Fibroblast of pulmonary artery (primary cell): ENCODE measurements at places on chromosomes 6 and 20.

DNA sequence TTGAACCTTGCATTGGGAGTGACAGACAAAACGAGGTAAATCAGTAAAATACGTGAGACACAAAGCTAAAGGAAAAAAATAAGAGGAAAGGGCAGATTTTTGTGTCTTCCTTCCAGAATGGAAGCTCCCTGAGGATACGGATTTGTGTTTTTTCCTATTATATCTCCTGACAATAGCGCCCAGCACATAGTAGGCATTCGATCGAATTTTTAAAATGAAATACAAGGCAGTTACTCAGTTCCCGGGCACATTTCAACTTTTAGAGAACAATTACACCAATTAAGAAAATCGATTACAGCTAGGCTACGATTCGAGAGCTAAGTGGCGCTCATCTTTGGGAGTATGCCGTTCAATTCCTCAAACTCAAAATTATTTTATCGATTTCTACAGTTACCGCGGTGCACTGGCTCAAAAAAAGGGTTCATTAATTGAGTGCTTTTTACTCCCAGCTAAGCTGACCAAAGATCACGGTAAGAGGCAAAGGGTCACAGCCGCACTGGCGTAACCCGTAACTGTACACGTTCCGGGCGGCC is 443 bp downstream of the RMND1 start:
- DNase-seq: no peak

DNA sequence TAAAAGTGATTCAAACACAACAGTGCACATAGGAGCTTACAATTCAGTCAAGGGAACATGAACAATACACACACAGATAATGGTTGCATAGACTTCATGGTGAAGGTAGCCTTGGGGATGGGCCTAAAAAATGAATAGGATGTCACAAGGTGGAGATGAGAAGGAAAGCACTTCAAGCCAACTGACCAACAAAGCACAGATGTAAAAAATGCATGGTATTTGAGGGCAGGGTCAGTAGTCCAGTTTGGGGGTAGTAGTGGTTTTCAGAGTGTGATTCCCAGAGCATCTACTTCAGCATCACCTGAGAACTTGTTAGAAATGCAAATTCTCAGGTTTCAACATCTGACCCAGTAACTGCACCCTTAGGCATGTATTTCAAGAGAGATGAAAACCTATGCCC is 88.9 kb downstream of the PERP start:
- no peak for DNase-seq

- DNase-seq: no peak
Observed at GRCh38 chr6:169573883-169574282, 127.9 kb downstream of the WDR27 start.

DNA sequence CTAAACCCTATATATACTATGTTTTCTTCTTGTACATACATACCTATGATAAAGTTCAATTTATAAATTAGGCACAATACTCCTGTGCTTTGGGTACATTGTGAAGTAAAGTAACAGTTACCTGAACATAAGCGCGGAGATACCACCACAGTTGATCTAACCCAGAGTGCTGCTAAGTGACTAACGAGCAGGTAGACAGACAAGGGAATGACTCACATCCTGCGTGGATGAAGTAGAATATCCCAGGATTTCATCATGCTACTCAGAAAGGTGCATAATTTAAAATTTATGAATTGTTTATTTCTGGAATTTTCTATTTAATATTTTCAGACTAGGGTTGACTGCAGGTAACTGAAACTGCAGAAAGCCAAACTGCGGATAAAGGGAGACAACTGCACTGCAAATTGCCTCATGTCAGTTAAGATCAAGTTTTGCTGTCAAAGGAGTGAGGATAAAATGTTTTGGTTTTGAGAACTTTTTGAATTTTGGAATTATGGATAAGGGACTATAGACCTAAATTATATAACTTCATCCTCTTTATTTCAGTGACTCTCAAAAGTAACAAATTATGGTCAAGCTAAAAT is 14.4 kb downstream of the MKKS start:
- peak; percentile 19 for DNase-seq

DNA sequence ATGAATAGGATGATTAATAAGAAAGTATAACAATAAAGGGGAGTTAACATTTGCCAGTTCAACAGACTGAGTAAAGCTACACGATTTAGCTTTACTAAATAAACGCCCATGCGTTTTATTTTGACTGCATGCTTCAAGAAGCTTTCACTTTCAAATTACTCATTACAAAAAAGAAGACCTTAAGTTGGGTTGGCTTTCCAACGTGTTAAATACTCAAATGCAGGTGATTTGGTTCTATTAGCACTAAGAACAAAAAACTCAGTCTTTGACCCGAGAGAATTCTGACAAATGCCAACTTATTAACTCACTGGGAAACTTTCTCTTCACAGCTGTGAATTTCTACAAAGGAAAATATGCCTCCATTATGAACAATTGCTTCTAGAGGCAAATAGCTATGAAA is 24.8 kb downstream of the RNF146 start:
- no peak for DNase-seq

GRCh38 chr6:25404693-25405169 is 125.6 kb downstream of the CARMIL1 start:
- no peak for DNase-seq

GRCh38 chr6:12075067-12075563 is 63.0 kb downstream of the HIVEP1 start:
- peak; percentile 39 for DNase-seq

- DNase-seq: peak; percentile 45
Observed at GRCh38 chr6:15621203-15622044, 41.4 kb downstream of the DTNBP1 start.

- DNase-seq: peak; percentile 29
Observed at GRCh38 chr6:14921170-14921569, 324.7 kb upstream of the JARID2 start.

DNA sequence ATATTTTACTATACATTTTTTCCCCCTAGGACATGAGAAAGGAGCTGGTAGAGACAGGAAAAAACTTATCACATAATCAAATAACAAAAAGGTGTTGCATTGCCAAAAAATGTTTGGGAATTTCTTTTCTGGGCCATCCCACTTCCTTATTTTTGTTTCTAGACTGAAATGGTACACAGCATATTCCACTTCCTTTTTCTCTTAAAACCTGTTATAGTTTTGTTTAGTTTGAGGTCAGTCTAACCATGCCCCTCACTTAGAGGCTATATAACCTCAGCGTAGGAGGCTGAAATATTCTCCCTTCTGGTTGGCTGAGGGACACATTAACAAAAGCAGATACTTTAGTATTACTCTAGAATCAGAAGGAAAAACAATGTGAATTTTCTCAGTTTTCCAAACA is 323.9 kb downstream of the GJA1 start:
- no peak for DNase-seq

- peak; percentile 70 for DNase-seq
Observed at GRCh38 chr20:14879020-14879697, 541.7 kb upstream of the FLRT3 start.

DNA sequence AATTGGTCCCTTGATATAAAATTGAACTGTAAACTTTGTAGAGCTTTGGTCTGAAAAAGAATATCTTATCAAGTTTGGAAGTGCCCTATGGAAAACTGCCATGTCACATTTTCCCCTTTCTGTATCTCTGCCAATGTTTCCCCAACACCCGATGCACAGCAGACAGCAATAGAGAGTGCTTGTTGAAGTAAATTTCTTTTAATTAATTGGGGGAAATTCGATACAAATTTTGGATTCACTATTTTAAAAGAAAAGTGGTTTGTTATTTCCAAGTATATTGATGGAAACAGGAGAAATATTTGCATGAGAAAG is 208.1 kb downstream of the OGFRL1 start:
- no peak for DNase-seq

- DNase-seq: no peak
Observed at GRCh38 chr6:94597487-94597886, 979.8 kb upstream of the MANEA start.

- no peak for DNase-seq
Observed at GRCh38 chr6:49519660-49520059, 19.9 kb downstream of the GLYATL3 start.

- no peak for DNase-seq
Observed at GRCh38 chr6:133644548-133644891, 244.4 kb upstream of the TCF21 start.

DNA sequence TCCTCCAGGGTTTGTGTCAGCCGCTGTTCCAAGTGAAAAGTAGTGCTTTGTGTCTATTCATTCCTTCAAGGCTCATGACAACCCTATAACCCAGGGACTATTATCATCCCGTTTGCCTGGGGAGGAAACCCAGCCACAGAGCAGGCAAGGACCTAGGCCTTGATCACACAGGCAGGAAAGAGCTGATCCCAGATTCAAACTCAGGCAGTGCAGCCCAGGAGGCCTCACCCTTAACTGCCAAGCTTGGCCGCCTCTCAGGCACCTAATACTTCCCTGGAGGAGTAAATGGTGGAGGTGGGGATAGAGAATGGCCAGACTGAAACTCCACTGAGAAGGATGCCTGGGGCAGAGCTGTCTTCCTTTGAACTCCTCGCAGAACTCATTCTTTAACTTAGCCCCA is 215.1 kb upstream of the QKI start:
- DNase-seq: no peak

DNA sequence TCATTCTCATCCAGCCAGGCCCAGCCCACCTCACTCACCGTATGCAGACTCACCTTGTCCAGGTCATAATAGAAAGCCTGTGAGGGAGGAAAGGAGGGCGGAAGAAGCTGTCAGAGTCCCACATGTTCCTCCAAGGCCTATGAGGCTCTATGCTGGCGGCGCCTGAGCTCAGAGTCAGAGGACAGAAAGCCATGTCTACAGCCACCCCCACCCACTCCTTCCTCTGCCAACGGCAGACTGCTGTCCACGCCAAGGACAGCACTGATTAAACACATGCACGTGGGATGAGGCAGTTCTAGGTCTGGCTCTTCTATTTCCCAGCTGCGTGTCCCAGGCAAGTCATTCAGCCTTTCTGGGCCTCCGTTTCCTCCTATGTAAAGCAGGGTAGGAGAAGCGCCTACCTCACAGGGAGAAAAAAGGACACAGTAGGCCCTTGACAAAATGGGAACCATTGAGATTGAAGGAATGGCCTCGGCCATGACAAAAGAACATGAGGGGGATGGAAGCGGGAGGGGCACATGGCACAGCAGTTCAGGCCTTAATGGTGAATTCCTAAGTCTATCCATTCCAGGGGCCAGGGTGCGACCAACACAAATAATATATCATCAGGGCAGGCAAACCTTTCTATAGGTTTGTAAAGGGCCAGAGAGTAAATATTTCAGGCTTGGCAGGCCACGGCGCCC is 80.1 kb downstream of the RIPOR3 start:
- DNase-seq: peak; percentile 27

- DNase-seq: no peak
Observed at GRCh38 chr20:15564981-15565380, 1008.3 kb downstream of the KIF16B start.

DNA sequence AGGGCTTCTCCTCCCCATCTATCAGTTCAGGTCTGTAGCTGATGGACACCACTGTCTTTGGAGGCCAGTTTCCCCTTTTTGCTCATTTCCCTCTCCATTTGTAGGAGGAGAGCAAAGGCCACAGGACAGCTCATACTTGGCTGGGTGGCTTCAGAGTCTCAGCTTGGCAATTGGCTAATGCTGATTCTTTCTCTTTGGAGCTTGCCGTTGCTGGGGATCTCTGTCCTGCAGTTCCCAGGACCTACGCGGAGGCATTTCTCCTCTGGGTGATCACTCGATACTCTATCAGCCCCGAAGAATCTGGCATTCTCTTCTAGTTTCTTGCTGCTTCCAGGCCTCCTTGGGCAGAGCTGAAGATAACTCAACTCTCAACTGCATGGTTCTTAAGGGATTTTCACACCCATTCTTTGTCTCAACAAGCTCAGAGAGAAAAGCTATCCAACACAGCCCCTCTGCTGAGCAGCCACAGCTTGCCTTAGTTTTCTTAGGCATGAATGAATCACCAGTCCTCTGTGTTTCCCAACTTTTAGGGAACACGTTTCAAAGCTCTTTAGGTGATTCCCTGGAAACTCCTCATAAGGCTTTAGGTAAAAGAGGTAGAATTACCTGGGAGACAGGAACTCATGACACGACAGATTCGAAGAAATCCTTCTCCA is 19.2 kb upstream of the SSR1 start:
- no peak for DNase-seq

- peak; percentile 72 for DNase-seq
Observed at GRCh38 chr20:49603209-49603627, 35.3 kb upstream of the PTGIS start.

- peak; percentile 25 for DNase-seq
Observed at GRCh38 chr6:17630511-17631073, 30.5 kb downstream of the FAM8A1 start.

GRCh38 chr6:36204068-36204753 is 7.7 kb downstream of the BRPF3 start:
- DNase-seq: no peak

DNA sequence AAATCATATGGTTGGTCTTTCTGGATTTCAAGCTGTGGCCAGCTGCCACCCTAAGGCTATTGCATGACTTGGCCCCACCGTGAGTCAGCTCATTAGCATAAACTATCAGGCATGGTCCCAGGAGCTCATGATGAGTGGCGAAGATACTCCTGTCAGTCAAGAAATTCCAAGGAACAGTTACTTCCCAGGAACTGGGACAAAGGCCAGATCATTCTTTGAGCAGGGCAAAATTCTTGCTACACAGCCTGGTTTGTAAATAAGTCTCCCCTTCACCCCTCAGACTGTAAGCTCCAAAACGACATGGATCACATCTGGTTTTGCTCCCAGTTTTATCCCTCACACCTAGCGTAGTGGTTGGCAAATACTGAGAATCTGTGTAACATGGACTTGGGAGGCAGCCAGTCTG is 33.0 kb upstream of the KIAA1586 start:
- DNase-seq: peak; percentile 70
